ENCODE measurements at places on chromosomes 1 and 21.

- no peak for DNase-seq
Observed at GRCh38 chr1:90394247-90394646, 322.9 kb downstream of the BARHL2 start.

DNA sequence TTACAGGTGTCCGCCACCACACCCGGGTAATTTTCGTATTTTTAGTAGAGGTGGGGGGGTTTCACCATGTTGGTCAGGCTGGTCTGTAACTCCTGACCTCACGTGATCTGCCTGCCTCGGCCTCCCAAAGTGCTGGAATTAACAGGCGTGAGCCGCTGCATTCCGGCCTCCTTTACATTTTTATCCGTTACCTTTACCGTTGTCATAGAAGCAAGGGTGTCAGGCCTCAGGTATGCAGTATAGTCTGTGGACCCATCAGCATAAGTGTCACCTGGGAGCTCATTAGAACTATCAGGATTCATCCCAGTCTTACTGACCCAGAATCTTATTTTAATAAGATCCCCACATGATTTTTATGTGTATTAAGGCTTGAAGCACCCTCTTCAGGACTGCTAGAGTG lies 5.4 kb downstream of the CDC42 start:
- DNase-seq = no peak

- DNase-seq = peak; percentile 62
Observed at GRCh38 chr1:231806623-231807495, 180.3 kb downstream of the DISC1 start.

GRCh38 chr1:9792156-9793042 lies 31.4 kb downstream of the CLSTN1 start:
- no peak for DNase-seq

Data from stimulated activated CD8-positive, alpha-beta memory T cell treated with anti-CD3 and anti-CD28 coated beads, Interleukin-4, amount 100 ng/mL, for 48 hours (primary cell).